ENCODE measurements at places on chromosomes 13 and 19.

- no peak for DNase-seq
Measured at GRCh38 chr19:51296336-51297093, 14.9 kb upstream of the IGLON5 start.

- DNase-seq = no peak
Measured at GRCh38 chr19:7736148-7736547, 4.2 kb upstream of the CLEC4G start.

DNA sequence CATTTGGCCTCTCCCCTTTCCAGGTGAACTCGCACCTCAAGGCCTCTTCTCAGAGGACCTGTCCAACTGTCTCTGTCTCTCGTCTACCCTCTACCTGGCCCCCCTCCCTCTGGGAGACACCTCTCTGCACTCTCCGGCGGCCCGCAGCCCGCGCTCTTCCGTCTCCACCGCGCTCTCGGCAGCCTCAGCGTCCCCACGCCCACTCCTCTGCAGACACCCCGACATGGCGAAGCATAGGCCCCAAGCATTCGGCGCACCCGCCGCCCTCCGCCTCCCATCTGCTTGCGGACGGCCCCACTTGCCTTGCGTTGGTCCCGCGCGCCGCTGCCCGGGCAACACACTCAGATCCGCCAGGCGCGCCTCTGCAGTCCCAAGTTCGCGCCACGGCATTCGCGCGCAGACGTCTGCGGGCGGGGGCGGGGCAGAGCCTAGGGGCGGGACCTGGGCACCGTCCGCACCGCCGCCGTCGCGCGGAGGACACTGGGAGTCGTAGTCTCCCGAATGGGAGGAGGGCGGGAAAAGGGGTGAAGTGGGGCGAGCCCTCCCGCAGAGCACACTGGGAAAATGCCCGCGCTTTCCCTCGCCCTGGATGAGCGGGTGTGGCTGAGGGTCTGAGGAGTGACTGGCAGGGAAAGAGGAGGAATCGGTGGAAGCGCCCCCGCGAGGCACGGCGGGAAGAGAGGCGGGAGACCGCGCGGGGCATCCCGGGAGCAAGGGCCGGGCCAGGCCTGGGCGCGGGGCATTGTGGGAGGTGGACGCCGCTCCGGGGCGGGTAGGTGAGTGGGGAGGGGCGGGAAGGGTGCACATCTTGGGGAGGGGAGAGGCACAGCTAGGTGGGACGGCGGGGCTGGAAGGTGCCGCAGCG, at the start of the genes LIG1 and ZSWIM9:
Gene LIG1, minus strand, starts transcription at position 406 of the 865 bp plus-strand sequence. CDS start 4,778 bp downstream, outside the sequence.
Gene ZSWIM9, plus strand, starts transcription at position 742 of the 865 bp plus-strand sequence. CDS start 1,123 bp downstream, outside the sequence.
- DNase-seq = peak; percentile 88

DNA sequence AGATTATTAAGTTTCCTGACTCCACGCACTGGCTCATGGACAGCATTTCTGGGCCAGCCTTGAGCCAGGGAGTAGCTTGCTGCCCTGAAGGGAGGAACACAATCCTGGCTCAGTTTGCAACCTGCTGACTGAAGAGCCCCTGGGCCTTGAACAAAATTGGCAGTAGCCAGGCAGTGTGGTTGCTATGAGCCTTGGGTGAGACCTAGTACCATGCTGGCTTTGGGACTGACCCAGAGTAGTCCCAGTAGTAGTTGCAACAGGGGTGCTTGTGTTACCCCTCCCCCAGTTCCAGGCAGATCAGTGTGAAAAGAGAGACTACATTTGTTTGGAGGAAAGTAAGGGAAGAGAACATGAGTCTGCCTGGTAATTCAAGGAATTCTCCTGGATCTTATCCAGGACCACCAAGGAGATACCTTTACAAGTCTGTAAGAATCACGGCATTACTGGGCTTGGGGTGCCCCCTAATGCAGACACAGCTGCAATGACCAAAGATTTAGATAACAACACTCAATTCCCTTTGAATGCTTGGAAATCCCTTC, 22.0 kb downstream of the ITGBL1 start:
- peak; percentile 42 for DNase-seq

DNA sequence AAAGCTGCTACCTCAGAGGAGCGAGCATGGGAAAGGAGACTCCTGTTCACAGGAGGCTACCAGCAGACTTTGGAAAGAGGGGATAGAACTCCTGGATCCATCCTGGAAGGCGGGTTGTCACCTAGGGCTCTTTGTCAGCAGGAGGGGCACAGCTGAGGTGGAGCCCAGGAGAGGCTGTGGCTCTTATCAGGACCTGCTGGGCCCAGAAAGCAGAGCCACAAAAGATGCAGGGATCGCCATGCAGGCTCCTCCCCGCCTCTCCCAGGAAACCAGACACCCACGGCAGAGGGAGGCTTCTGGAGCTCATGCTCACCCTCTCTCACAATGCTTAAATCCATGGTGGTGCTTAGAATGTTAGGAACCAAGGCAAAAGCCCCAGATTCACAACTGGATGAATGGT, 994.2 kb downstream of the UQCRFS1 start:
- DNase-seq = no peak

DNA sequence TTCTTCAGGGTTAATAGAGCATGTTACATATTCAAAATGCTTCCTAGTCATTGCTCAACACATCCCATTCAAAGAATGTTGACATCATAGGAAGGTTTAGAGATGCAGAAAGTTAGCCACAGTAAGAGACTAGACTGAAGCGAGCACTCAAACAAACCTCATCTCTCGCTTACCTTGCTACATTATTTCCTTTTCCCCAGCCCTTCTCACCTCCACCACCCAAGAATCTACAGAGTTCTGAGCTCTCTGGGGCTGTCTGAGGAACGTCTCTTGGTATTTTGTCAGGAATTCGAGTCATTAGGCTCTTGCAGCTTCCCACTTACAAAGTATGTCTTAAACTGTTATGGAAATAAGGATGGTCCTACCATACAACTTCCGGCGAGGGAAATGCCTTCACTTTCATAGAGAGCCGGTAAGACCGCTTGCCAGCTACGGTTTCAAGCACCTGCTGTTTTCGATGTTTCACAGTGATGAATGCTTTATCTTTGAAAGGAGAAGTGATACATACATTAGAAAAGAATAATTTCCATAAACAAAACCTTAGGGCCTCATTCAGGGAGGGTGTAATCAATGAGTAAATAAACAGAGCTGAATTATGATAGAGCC, 65.1 kb downstream of the FLT1 start:
- DNase-seq = no peak

DNA sequence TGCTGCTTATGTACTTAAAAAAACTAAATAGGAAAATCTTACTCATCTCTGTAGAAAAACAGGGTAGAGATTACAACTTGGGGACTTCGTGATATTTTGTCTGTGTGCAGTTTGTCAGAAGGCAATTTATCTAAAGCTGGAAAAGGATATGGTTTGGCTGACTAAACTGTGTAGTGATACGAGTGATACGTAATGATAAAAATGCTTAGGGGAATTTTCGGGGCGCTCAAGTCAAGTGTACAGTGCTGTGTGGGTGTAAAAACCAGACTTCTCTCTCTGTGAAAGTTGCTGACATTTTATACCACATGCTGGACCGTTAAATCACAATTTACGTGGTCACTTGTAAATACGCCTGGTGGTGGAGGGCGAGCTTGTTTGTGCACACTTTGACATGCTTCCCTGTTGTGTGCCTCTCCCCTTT, 221.7 kb downstream of the KCNRG start:
- DNase-seq = no peak

- no peak for DNase-seq
Measured at GRCh38 chr13:98479496-98480003, 97.4 kb downstream of the STK24 start.

- DNase-seq = peak; percentile 41
Measured at GRCh38 chr13:44573790-44574465, 2.2 kb downstream of the TSC22D1 start.

DNA sequence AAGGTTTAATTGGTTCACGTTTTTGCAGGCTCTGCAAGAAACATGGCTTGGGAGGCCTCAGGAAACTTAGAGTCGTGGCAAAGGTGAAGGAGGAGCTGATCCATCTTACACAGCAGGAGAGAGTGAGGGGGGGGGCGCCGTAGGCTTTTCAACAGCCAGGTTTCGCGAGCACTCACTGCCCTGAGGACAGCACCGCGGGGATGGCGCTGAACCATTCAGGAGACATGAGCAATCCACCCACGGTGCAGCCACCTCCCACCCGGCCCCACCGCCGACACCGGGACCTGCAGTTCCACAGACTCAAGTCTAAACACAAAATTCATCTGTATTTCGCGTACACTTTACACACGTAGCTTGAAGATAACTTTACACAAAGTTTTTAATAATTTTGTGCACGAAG, 73.6 kb downstream of the KDM4B start:
- DNase-seq = no peak

GRCh38 chr19:58482372-58482771, 6.2 kb downstream of the ZNF446 start:
- DNase-seq = no peak

- no peak for DNase-seq
Measured at GRCh38 chr13:59690857-59691500, 472.7 kb downstream of the DIAPH3 start.

DNA sequence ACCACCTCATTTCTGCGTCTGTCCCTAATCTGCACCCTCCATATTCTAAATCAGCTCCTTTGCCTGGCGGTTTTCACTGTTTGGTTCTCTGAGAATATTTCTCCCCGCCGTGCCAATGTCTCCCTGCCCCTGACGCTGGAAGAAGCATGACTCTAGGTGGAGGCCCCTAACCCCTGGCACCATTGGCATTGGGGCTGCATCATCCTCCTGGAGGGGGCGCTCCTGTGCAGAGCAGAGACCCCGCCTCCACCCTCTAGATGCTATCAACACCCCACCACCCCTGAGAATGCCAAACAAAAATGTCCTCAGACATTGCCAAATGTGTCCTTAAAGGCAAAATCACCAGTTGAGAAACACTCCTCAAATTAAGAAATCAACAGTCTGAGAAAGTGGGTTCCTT, 6.5 kb downstream of the ZSCAN5B start:
- no peak for DNase-seq

DNA sequence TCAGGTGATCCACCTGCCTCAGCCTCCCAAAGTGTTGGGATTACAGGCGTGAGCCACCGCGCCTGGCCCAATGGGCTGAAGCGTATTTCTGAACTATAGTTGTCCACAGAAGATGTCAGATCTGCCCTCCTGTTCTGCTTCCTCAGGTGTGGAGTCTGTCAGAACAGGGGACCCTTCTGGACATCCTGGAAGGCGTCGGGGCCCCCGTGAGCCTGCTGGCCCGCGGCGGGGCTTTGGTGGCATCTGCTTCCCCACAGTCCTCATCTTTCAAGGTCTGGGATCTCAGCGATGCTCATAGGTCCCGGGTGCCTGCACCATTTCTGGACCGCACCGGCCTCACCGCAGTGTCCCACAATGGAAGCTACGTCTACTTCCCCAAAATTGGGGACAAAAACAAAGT, 29.5 kb upstream of the SIN3B start:
- no peak for DNase-seq

GRCh38 chr19:6023085-6023682, 45.2 kb upstream of the RANBP3 start:
- peak; percentile 16 for DNase-seq

- no peak for DNase-seq
Measured at GRCh38 chr13:38564256-38565150, 122.4 kb upstream of the FREM2 start.

DNA sequence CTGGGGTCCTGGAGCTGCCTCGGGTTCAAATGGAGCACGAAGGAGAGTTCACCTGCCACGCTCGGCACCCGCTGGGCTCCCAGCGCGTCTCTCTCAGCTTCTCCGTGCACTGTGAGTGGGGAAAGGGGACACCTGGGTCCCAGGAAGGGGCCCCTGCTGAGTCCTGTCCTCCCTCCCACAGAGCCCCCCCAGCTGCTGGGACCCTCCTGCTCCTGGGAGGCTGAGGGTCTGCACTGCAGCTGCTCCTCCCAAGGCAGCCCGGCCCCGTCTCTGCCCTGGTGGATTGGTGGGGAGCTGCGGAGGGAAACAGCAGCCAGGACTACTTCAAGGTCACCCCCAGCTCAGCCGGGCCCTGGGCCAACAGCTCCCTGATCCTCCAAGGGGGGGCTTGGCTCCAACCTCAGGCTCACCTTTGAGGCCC, 11.0 kb upstream of the SIGLEC11 start:
- DNase-seq = no peak

- no peak for DNase-seq
Measured at GRCh38 chr13:44212633-44213396, 160.8 kb upstream of the SERP2 start.

DNA sequence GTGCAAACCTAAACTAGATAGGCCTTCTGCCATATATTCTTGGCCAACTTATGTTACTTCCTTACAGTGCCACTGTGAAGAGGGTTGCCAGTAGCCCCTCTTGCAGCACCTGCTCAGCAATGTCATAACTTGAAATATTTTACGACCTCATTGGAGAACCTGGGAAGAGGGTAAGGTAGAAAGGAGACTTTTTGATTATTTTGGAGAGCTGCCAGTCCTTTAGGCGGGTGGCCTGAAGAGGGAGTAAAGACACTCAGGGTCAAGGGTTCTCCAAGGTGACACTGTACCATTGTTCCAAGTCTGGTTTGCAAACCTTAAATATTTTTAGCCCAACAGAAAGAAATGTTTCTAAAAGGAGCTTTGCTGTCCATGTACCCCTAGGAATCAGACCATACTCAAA, 118.3 kb downstream of the FLT1 start:
- DNase-seq = no peak
